ENCODE measurements at places on chromosomes 5 and 9.

DNA sequence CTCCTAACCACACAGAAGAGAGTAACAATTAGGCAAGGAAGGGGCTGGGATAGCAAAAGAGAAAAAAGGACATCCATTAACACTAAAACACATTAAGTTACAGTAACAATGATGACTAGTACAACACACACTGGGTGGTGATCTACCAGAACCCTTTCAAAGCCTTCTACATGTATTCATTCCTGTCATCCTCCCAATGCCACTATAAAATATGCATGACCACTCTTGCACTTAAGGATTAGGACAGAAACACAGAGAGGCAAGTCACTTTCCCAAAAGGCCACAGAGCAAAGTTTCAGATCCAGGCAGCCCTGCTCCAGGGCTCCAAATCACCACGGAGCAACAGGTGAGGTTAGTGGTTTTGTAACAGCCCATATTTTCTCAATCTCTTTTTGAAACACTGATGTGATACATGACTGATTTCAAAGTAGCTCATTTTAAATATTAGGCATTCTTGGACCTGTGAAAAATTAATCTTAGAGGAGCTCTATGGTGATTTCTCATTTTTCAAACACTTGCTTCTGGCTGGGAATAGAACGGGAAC is 86.7 kb downstream of the AUH start:
- DNase-seq, result no peak

- no peak for DNase-seq
These were observed 168.5 kb downstream of the RGS3 start for GRCh38 chr9:113631871-113632665.

DNA sequence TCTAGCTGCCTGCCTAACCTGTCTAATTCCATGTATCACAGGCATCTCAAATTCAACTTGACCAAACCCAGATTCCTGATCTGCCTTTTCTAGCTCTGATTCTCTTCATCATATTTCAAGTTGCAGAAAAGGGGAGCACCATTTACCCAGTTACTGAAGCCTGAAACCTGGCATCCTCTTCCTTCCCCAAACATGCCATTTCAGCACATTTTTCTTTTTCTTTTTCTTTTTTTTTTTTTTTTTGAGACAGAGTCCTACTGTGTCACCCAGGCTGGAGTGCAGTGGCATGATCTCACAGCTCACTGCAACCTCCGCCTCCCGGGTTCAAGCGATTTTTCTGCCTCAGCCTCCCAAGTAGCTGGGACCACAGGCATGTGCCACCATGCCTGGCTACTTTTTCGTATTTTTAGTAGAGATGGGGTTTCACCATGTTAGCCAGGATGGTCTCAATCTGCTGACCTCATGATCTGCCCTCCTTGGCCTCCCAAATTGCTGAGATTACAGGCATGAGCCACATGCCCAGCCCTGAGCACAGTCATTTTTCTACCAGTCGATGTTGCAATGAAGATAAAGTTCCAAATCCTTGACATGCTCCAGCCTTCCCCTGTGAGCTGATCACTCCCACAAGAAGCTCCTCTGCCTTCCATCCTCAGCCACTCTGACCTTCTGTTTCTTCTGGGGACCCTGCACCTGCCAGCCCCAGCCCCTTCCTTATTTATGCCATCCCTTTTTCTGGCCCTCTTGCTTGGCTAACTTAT is 32.2 kb downstream of the ACER2 start:
- no peak for DNase-seq

GRCh38 chr5:92242170-92242569 is 859.1 kb upstream of the ARRDC3 start:
- no peak for DNase-seq

DNA sequence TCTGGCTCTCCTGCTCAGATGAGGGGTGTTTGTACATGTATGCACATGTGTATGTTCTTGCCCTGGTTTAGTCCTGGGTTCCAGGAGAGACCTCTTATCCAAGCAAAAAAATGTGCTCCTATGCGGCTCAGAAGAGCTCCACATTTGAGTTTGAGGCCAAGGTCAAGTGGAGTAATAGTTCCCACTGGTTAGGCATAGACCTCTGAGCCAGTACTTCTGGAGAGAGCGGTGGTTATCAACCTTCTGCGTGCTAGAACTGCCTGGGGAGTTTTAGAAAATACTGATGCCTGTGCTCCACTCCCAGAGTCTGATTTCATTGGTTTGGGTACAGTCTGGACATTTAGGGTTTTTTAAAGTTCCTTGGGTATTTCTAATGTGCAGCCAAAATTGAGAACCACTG is 51.5 kb downstream of the LIX1 start:
- DNase-seq, result no peak

DNA sequence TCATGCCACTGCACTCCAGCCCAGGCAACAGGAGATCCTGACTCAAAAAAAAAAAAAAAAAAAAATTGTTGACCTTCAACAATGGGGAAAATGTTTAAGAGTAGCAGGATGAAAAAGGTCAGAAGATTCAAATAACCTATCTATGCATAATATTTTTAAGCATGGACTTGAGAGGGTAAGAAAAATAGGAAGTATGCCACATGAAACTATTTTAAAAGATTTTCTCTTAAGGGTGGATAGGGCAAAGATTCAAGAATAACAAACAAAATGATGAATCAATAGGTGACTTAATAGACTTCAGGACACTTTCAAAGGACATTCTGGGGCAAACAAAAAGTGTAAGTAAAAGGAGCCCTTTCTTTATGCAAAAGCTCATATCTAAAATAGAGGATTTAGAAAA is 3.2 kb downstream of the TEX48 start:
- DNase-seq, result no peak

DNA sequence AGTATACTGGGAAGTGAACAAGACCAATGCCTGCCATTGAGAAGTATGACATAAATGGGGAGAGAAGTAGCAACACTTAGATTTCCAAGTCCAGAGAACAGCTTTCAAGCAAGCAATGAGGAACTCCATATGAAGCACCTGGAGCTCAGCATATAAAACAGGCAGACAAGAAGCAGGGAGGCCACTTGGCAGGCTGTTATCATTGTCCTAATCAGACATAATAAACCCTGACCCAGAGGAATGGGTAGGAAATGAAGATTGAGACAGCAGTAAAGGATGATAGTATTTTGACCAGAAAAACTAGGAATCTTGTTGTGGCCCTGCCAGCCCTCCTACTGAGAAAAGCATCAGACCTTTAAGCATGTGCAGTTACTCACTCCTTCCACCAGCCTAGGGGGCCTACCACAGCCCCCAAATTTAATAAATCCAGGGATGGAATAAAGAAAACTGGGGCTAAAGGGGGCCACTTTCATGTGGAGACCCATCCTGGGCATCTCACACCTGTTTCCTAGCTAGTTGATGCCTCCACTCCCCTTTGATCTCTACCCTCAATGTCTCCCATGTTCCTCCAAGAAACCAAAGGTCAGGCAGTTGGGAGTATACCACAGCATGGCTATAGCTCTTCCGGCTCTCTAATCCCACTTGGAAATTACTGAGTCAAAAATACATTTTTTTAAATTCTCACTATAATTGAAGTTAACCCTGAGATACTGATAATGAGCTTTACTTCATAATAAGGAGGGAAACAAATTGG is 135.1 kb downstream of the SIL1 start:
- no peak for DNase-seq

Data from stimulated activated CD8-positive, alpha-beta memory T cell treated with anti-CD3 and anti-CD28 coated beads, Interleukin-2, amount 100 ng/mL, for 48 hours (primary cell).